ENCODE measurements at places on chromosomes 2 and 18.

DNA sequence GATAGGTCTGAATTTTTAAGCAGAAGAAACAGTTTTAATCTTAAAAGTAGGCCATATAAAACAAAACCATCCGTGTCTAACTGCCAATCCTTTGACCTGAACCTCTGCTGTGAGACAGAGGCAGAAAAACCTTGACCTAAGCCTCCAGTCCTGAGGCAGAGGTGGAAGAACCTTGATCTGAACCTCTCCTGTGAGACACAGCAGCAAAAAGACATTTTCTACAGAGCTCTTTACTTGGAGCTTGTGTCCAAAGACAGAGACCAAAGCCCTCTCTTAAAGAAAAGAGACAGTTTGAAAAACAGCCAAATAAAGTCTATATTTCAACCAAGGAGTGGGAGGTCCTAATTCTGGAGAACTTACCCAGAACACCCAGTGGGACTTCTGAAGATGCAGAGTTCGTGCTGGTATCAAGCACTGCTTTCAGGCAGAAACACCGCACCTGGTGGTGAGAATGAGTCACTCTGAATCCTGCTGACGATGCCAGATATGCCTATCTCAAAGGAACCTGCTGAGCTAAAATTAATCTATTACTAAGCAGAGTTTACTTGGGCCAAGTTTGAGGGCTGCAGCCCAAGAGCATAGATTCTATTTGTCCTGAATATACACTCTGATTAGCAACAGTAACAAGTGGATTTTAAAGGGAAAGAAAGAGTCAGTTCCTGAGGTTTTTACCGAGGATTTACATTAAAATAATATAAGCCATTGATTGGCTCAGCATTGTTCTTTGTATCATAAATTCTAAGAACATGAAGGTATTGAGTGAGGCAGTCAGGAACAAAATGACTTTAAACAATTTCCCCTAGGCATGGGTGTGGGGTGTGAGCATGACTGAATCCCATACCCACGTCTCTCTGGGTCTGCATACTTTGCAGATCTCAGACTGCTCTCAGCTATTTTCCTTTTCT is 806.4 kb downstream of the TRIB2 start:
- H3K36me3 ChIP-seq: no peaks in the 10 kb centered on the region
- peaks cover 18% of the 10 kb centered on the region for H3K4me1 ChIP-seq
- no peak overlapping the region for H3K27ac ChIP-seq

DNA sequence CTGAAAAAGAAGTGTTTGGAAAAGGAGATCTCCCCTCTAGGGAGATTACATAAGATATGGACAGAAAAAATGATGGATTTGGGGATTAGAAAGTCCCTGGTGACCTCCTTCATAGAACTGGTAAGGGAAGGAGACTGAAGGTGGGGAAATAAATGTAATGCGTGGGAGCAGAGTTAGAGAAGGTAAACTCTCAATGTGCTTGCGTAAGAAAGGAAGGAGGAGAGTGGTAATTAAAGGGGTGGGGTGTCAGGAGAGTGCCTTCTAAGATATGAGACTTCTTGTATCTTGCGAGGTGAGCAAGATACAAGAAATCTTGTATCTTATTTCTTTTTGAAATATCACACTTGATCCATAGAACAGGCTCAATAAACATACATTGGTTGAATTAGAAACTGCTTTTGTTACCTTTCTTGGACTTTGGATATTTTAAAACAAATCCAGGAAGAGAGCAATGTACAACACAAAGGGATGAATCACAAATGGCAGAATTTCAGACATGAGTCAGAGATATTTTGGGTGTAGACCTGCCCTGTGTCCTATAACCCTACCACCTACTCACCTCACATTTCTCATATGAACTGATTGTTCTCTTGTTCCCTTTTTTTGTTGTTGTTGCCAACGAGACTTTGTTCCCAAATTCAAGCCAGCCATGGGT is 342.4 kb downstream of the INSIG2 start:
- H3K27ac ChIP-seq: no peak overlapping the region
- peaks cover 7% of the 10 kb centered on the region for H3K36me3 ChIP-seq
- H3K4me1 ChIP-seq: peaks cover 14% of the 10 kb centered on the region
- no peaks in the 10 kb centered on the region for H3K27me3 ChIP-seq

GRCh38 chr2:86223927-86224560 is 24.8 kb downstream of the MRPL35 start:
- no peak overlapping the region for H3K27ac ChIP-seq
- DNase-seq: no peak
- no peak overlapping the region for H3K4me3 ChIP-seq
- no peaks in the 10 kb centered on the region for H3K36me3 ChIP-seq
- no peaks in the 10 kb centered on the region for H3K27me3 ChIP-seq

- no peak overlapping the region for H3K27ac ChIP-seq
- DNase-seq: no peak
- H3K27me3 ChIP-seq: no peaks in the 10 kb centered on the region
- no peak overlapping the region for H3K4me3 ChIP-seq
These were observed 179.8 kb upstream of the EPAS1 start for GRCh38 chr2:46117379-46117778.

DNA sequence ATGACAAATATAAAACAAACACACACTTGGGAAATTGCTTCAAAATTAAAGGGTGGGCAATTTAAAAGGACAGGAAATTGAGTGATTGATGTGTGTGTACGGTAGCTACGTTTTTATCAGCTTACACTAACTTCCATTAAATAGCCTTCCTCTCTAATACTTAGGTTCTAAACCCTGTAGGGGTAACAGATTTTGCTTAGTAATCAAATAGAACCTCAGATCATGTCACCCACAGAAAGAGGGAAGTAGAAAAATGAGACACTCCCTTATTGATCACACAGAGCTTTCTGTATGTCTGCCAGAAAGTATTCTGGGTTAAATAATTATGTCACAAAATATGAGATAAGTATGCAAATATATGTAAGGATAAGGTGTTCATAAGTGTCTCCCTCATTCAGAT is 93.3 kb downstream of the ICA1L start:
- DNase-seq: no peak
- H3K27ac ChIP-seq: no peak overlapping the region
- no peaks in the 10 kb centered on the region for H3K4me1 ChIP-seq

DNA sequence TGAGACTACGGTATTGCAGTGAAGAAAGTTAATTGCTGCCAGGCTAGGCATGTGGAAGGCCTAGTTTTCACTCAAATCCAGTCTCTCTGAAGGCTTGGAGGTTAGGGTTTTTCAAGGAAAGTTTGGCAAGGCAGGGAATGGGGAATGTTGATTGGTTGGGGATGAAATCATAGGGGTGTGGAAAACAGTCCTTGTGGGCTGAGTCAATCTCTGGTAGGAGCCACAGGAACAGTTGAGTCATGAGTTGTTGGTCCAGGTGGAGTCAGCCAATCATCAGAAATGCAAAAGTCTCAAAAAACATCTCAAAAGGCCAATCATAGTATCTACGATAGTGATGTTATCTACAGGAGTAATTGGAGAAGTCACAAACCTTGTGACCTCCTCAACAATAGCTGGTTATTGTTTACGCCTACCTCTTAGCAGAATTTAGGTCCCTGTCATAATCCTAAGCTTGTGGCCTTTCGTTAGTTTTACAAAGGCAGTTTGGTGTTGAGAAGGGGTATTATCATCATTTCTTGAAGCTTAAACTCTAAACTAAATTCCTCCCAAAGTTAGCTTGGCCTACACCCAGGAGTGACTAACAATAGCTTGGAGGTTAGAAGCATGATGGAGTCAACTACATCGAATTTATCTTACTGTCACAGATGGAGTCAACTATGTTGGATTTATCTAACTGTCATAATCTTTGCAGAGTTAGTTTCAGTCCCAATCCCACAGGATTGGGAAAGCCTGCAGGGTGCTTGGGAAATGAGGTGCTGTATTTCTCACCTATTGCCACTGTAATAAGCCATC is 33.7 kb upstream of the APCDD1 start:
- H3K4me1 ChIP-seq: no peaks in the 10 kb centered on the region
- no peak for DNase-seq

GRCh38 chr18:59062643-59063006 is 77.1 kb upstream of the SEC11C start:
- 0 out of 2 replicates have a peak, but pooled peaks cover 4% of the 10 kb centered on the region for H3K4me1 ChIP-seq
- no peak overlapping the region for H3K4me3 ChIP-seq
- no peak overlapping the region for H3K27ac ChIP-seq
- DNase-seq: no peak
- no peaks in the 10 kb centered on the region for H3K27me3 ChIP-seq

- no peaks in the 10 kb centered on the region for H3K36me3 ChIP-seq
- H3K27ac ChIP-seq: no peak overlapping the region
- H3K4me1 ChIP-seq: 0 out of 2 replicates have a peak, but pooled peaks cover 7% of the 10 kb centered on the region
- H3K27me3 ChIP-seq: no peaks in the 10 kb centered on the region
These were observed 78.0 kb downstream of the UPP2 start for GRCh38 chr2:158179660-158180059.

- H3K36me3 ChIP-seq: no peaks in the 10 kb centered on the region
- no peaks in the 10 kb centered on the region for H3K27me3 ChIP-seq
- H3K4me1 ChIP-seq: no peaks in the 10 kb centered on the region
- DNase-seq: no peak
- H3K27ac ChIP-seq: no peak overlapping the region
- H3K4me3 ChIP-seq: no peak overlapping the region
These were observed 1632.8 kb upstream of the CELF4 start for GRCh38 chr18:39198376-39198775.

GRCh38 chr2:231563378-231563961 is 29.2 kb upstream of the TEX44 start:
- peak; percentile 94 for DNase-seq
- H3K27me3 ChIP-seq: no peaks in the 10 kb centered on the region
- H3K4me3 ChIP-seq: no peak overlapping the region
- no peaks in the 10 kb centered on the region for H3K36me3 ChIP-seq
- H3K27ac ChIP-seq: no peak overlapping the region

- H3K4me1 ChIP-seq: no peaks in the 10 kb centered on the region
- DNase-seq: no peak
- no peaks in the 10 kb centered on the region for H3K27me3 ChIP-seq
- H3K4me3 ChIP-seq: no peak overlapping the region
These were observed 123.7 kb downstream of the HNMT start for GRCh38 chr2:138087751-138088593.

DNA sequence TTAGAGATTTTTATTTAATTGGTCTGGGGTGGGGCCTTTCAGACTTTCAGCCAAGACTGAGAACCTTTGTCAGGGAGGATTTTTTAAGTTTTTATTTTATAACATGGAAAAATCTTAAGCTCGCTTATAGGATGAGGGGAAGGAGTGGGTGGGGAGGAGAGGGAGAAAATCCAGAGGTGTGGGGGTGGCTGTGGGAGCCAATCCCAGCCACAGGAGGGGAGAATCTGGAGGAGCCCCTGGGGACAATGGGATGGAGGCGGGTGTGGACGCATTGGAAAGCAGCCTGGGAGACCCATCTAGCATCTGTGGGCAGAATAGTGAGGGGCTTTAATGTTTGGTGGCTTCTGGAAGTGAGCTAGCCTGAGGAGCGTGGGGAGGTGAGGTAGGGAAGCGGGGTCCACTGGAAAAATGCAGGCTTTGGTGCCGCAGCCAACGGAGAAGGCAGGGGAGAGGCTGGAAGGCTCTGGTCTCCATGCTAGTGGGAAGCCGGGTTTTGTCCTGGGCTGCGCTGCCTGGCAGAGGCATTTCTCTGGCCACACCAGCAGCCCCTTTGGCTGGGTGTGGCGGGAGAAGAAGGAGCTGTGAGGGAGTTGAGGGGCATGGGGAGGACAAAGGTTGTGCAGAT is 11.5 kb upstream of the INPP5D start:
- no peak overlapping the region for H3K4me3 ChIP-seq
- H3K4me1 ChIP-seq: peaks cover 29% of the 10 kb centered on the region
- DNase-seq: no peak
- H3K36me3 ChIP-seq: no peaks in the 10 kb centered on the region
- H3K27me3 ChIP-seq: no peaks in the 10 kb centered on the region
- H3K27ac ChIP-seq: no peak overlapping the region

DNA sequence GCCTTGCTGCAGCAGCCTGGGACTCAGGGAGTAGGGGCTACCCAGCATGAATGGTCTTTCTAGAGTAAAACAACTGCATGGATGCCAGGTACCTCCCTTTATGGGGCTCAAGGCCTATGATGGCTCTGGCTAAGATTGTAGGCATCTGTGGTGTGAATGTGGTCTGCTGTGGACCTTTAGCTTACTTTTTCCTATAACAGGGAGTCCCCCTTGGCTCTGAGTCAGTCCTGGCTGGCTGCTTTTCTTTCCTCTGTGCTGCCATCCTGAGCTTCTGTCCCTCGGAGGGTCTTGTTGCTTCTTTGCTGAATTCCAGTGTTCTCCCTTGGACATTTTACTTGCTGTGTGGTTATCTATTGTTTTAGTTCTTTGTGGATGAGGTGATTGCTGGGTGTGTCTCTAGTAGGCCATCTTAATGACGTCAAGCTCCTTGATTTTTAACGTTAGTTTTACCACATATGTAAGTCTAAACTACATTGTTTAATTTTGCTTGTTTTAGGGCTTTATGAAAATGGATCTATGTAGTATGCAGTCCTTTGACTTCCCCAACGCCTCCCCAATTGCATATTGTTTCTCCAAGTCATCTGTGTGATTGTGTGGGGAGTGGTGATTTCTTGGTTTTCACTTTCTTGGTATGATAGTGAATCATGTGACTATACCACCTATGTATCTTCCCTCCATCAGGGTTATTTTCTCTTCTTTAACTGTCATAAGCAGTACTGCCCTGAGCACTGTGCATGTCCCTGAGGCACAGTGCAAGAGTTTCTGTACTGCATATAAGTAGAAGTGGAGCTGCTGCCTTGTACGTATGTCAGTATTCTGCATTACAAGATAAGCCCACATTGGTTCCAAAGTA is 92.4 kb downstream of the NCK2 start:
- no peak for DNase-seq
- no peak overlapping the region for H3K27ac ChIP-seq
- H3K4me3 ChIP-seq: no peak overlapping the region

GRCh38 chr2:174246944-174247381 is 1.4 kb downstream of the OLA1 start:
- 0 out of 2 replicates have a peak, but pooled peaks cover 6% of the 10 kb centered on the region for H3K27me3 ChIP-seq
- H3K4me1 ChIP-seq: peaks cover 12% of the 10 kb centered on the region
- H3K36me3 ChIP-seq: peaks cover 7% of the 10 kb centered on the region
- peak overlapping the region; percentile 93 for H3K4me3 ChIP-seq
- H3K27ac ChIP-seq: no peak overlapping the region

- no peak overlapping the region for H3K27ac ChIP-seq
- no peaks in the 10 kb centered on the region for H3K36me3 ChIP-seq
- H3K4me1 ChIP-seq: no peaks in the 10 kb centered on the region
- DNase-seq: no peak
These were observed 607.5 kb upstream of the REG3G start for GRCh38 chr2:78418021-78418420.

- no peaks in the 10 kb centered on the region for H3K27me3 ChIP-seq
- H3K36me3 ChIP-seq: no peaks in the 10 kb centered on the region
- no peaks in the 10 kb centered on the region for H3K4me1 ChIP-seq
These were observed 35.0 kb downstream of the ALPK2 start for GRCh38 chr18:58593938-58594337.

- no peak overlapping the region for H3K4me3 ChIP-seq
- H3K27ac ChIP-seq: no peak overlapping the region
- DNase-seq: no peak
These were observed 26.9 kb downstream of the SDC1 start for GRCh38 chr2:20198001-20198400.

GRCh38 chr18:46294318-46294717 is 190.1 kb downstream of the HAUS1 start:
- H3K4me1 ChIP-seq: peaks cover 17% of the 10 kb centered on the region
- no peak for DNase-seq
- H3K27ac ChIP-seq: no peak overlapping the region
- no peak overlapping the region for H3K4me3 ChIP-seq

Measured in GM23338 (cell line).